IPS-NIHi11 (cell line): ENCODE measurements at places on chromosomes 6 and 20.

DNA sequence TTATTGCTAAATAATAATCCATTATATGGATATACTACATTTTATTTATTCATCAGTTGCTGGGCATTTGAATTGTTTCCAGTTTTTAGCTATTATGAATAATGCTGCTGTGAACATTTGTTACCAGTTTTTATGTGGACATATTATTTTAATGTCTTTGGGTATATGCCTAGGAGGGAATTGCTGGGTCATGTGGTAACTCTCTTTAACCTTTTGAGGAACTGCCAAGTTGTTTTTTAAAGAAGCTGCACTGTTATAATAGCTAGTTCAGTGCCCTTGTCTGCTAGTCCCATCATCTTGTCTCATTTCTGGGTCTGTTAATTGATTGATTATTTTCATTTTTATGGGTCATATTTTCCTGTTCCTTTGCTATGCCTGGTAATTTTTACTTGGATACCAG is 56.3 kb downstream of the FOXO3 start:
- no peak for DNase-seq

GRCh38 chr20:44963325-44964215 is 2.7 kb upstream of the STK4 start:
- DNase-seq = no peak

GRCh38 chr20:10430000-10430466 is 4.0 kb downstream of the MKKS start:
- no peak for DNase-seq

DNA sequence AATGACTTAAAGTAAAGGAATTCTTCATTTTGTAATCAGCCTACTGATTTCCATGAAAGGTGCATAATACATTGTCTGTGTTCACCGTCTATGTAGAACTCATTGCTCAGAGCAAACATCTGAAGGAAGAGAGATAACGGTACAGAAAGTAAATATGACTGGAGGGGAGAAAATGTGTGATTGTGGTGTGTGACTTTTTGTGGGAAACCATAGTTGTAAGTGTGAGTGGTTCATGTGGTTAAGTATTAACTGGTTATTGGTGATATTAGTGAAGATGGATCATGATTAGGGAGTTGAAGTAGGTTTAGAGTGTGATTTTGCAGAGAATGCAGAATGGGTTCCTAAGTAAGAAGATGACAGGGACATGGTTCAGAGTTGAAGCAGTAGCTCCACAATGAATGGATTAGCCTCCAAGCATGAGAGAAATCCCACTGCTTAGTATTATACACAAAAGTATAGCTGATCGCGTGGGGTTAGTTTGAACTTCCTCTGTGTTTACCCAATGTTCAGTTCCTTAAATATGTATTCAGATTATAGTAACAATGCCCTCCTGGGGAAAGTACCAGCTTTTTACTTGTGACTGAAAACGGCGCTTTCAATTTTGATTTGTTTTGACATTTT is 368.9 kb downstream of the UTRN start:
- DNase-seq = no peak

DNA sequence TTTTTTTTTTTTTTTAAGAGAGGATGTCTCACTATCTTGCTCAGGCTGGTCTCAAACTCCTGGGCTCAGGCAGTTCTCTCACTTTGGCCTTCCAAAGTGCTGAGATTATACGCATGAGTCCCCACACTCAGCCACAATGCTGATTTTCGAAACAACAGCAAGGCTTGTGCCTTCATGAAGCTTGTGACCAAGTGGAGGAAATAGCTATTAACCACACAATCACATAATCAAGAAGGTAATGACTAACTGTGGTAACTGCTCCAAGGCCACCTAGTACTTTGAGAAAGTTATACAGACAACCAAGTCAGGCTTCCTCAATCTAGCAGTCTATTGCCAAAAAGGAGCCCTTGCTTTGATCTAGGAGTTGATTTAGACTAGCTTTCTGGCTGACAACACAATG is 46.3 kb downstream of the SOD2 start:
- no peak for DNase-seq

DNA sequence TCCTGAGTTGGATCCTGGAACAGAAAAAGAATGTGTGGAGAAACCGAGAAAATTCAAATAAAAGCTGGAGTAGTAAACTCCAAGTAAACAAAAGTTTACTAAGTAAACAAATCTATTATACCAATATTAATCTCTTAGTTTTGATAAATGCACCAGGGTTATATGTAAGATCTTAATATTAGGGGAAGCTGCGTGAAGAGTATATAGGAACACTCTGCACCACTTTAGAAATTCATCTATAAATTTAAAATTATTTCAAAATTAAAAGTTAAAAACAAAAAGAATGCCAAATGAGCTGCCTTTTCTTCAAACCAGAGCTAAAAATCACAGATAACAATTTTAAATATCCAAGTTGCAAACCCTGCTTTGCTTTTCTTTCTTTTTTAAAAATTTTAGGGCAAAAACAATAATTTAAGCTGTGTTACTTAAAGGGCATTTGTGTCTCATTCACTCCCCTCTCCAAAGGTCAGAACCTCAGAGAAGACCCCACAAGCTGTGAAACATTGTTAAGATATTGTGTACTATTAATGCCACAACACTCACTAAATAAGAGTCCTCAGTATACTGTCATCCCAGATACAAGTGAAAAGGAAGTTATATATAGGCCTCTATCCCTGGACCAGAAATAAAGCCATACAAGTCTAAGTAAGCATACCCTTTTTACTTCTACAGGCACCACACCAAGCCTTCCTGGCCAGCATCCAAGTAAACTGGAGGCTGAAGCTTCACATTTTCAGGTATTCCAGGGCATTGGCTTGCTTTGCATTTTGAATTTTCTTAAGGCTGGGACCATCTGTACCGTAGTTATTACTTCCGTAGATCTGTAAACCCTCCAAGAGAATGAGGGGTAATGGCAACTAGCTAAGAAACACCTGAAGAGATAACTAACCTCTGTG is 7.0 kb downstream of the DNAAF9 start:
- DNase-seq = no peak

GRCh38 chr6:168885751-168886742 is 367.6 kb downstream of the THBS2 start:
- DNase-seq = no peak

DNA sequence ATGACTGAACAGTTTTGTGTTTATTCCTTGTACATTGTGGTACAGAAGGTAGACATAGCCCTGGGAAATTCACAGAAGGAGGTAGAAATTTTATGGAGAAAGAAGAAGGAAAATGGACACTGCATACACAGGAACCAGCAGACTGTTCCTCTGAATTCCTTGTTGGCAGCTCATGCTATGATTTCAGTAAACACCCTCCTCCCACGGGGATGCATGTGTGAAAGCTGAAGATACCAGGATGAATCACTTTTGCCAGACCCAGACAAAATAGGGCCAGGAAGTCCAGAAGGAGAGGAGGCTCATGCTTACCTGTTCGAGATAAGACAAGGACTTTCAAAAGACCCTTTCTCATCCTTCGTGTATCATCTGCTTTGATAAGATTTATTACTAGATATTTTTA is 110.3 kb upstream of the GGTLC1 start:
- no peak for DNase-seq

DNA sequence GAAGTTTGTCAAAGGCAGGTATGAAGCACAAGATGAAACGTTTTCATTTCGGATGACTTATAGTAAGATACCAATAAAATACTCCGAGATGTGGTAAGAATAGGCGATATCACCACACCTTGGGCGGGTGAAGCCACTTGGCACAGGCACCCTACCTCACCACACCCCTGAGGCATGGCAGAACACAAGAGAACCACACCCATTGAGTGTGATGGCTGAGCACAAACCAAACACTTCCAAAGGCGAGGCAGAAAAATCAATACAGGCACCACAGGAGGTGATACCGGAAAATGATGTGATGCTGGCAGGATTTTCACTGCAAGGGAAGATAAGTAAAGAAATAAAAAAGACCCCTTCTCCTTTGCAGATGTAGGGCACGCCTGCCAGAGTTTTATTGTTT is 332.9 kb upstream of the PRDM1 start:
- no peak for DNase-seq

- no peak for DNase-seq
These were observed 47.4 kb downstream of the MAP7 start for GRCh38 chr6:136502786-136503185.

DNA sequence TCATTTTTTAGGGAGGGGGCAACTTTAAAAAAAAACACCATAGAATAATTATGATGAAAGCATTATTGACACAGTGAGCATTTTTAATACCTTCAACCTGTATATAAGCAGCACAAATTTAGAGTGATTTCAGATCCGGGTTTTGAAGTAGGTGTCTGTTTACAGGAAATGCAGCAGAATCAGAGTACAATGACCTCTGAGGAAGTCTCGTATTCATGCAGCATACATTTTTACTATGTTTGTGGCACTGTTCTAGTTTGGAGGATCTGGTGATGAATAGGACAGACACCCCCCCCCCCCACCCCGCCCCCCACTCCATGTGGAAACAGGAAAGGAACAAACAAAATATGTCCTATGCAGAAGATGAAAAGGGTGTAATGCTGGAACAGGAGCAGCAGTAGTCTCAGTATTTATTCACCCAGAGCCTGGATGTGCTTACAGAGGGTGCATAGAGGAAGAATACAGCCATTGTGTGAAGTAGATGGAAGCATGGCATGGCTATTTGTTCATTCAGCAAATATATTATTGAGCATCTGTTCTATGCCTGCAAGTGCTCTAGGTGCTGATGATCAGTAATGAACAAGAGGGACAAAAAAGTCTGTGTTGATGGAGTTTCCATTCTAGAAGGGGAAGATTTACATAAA is 19.7 kb downstream of the VAPB start:
- DNase-seq = no peak

- DNase-seq = peak; percentile 39
These were observed at the start of gene DNAH8 for GRCh38 chr6:38715016-38715689. TSS of gene DNAH8 (plus strand) at chr6:38715311. CDS start at chr6:38722810, 7,499 bp downstream.

GRCh38 chr6:132952031-132952867 is 137.9 kb downstream of the RPS12 start:
- DNase-seq = no peak

DNA sequence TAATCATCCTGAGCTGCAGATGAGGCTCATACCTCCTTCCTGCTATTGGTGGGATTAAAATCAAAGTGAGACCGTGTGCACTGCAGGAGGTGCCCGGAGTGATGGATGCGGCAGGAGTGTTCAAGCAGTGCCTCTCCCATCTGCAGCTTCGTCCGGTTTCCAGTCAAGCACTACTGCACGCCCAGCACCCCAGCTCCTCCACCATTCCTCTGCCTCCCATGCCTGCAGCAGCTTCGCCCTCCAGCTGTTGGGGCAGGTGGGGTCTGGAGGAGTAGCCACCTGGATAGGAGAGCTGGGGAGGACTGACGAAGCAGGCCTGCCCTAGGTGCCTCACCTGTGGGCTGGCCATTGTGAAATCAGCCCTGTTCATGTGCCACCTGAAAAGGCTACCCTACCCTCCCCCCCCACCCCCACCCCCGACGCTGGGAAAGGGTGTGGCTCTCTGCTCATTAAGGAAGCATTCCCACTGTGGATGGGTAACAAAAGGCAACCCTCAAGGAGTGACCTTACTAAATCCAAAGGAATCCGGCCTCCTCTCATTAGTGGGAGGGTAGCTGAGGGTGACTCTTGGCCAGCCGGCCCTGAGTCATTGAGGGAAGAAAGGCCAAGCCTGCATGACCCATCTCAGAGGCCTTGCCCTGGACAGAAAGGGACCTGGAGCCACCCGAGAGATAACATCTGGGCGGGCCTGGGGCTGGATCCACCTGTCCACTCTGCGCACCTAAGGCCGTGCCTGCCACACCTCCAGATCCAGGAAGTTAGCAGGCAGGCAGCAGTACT is 115.9 kb upstream of the ARMC2 start:
- no peak for DNase-seq

GRCh38 chr6:161011492-161012480 is 20.2 kb downstream of the MAP3K4 start:
- peak; percentile 46 for DNase-seq

DNA sequence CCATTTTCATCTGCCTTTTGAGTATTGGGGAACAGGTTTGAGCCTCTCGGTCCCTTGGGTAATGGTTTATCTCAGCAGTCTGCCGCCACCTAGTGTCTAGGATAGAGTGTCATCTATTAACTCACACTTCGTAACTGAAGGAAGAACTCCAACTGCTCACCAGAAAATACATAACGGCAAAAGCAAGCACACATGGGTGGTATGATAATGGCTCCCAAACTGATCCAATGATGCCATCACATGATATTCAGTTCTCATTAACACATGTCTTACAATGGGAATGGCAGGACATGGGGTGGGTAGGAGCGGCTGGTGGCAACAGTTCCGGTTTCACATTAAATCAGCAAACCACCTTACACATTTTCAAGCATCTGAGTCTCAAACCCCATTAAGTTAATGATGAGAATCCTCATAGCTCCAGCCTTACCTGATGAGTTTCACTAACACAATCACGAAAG is 110.7 kb upstream of the PHACTR1 start:
- DNase-seq = peak; percentile 56

- DNase-seq = no peak
These were observed 26.5 kb upstream of the ZFAND3 start for GRCh38 chr6:37793067-37793466.
